Non-pigmented ciliary epithelial cell (primary cell): ENCODE measurements at places on chromosomes 13 and 19.
A peak's percentile ranks its signal among the peaks of the same experiment; 100 is the strongest.

DNA sequence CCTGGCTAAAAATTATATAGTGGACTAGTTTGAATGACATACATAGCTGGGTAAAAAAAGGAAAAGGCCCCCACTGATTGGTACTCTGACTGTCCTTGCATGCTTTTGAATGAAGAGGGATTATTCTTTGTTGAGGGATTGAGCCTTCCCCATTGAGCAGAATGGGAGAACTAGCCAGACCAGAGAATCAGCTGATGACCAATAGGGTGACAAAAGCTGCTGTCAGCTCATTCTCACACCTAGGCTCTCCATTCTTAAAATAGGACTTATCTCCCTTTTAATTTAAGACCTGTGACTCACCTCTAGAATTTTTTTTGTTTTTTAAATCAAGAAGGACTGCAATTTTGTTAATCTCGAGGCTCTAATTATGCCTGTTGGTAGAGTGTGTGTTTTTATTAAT is 79.3 kb downstream of the CRYL1 start:
- DNase-seq = no peak

DNA sequence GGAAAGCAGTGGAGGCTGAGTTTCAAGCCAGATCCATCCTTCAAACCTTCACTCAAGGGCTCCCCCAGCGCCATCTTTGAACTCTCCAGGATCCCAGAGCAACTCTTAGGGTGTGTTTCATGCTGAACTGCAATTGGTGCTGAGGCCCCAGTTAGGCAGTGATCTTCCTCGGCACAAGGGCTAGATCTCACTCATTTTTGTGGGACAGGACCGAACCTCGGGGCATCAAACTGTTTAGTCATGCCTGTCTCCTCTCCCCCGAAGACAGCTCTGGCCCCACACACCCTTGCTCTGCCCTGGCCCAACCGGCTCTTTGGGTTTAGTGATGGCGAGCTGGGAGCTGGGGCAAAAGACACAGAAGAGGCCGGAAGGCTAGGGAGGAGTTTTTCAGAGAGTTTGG is 115.1 kb downstream of the NUFIP1 start:
- no peak for DNase-seq

DNA sequence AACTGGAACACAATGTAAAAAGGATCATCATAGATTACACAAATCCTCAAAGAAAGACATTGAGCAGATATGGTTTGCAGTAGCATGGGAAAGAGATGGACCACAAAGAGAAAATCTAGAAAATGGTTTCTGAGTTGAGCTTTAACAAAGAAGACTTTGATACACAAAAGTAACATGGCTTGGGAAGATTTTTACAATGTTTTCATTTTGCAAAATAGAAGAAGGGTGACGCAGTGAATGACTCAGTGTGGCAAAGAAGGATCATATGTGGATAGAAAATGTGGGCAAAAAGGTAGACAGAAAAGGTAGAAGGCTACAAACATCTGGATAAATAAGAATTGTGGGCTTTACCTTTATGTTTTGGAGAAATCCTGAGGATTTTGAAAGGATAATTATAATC is 1220.5 kb downstream of the PCDH17 start:
- DNase-seq = peak; percentile 8

GRCh38 chr19:12766051-12766521 is 9.3 kb downstream of the HOOK2 start:
- DNase-seq = no peak

DNA sequence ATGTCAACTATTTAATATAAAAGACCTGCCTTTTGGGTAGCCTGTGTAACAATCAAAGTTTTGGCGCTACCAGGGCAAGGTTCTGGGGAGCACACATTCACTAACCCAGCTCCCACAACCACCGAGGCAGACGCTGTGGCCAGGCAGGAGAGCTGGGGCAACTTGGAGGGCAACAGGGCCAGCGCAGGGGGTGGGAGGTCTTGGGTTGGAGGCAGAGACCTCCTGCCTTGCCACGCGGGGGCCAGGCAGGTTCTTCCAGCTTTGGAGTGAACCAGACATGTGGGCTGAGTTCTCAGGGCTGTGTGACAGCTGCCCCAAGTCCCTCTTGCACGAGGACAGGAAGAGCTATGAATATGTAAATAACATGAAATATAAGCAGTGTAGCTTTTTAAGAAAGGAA is 30.3 kb upstream of the MCF2L start:
- no peak for DNase-seq

GRCh38 chr13:93848247-93848646 is 621.6 kb downstream of the GPC6 start:
- DNase-seq = no peak

DNA sequence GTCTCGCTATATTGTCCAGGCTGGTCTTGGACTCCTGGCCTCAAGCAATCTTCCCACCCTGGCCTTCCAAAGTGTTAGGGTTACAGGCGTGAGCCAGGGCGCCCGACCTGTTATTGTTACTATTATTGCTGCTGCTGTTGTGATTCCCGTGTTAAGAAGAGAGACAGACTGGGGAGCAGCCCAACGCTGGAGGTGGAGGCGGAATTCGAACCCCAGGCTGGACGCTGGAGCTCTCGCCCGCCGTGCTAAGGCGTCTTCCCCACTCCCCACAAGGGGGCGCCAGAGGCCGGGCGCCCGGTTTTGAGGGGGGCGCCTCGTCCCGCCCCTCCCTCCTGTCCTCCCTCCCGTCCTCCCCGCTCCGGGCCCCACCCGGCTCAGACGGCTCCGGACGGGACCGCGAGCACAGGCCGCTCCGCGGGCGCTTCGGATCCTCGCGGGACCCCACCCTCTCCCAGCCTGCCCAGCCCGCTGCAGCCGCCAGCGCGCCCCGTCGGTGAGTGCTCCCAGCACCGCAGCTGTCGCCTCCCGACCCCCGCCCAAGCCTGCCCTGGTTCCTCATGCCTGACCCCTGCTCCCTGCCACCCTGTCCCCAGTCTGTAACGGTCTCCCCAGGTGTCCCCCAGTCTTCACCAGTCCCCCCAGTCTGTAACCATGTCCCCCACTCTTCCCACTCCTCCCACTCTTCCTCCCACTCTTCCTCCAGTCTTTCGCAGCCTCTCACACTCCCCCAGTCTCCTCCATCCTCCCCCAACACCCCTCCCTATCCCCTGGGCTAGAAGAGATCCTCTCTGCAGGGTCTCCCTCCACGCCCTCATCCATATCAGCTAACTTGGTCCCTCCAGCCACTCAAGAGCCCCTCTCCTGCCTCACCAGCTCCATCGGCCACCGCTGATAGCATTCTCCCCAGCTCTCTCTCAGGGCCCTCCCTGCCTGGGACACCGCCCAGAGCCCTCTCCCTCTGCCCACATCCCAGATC is at the start of gene EHD2:
EHD2 (plus strand) TSS at position 377 of the 976 bp plus-strand sequence. CDS start 3,191 bp downstream, outside the sequence.
- DNase-seq = no peak
